ENCODE measurements at places on chromosomes 1 and 21.
A peak's percentile ranks its signal among the peaks of the same experiment; 100 is the strongest.

DNA sequence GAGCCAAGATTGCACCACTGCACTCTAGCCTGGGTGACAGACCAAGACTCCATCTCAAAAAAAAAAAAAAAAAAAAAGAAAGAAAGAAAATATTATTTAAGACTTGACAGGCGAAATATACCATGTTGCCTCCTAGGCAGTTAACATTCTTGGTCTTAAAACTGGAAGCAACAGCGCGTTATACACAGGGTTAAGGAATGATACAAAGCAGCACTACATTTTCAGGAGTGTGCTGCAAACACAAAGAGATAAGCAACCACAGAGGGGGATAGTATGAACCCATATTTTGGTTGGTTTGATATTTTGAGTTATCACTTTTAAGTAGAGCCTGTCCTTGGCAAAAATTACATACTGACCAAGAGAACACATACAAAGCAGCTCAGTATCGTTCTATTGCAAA, 25.1 kb downstream of the USP24 start:
- peak; percentile 59 for DNase-seq

- no peak for DNase-seq
Observed at GRCh38 chr1:43267818-43268425, 1.9 kb upstream of the TMEM125 start.

DNA sequence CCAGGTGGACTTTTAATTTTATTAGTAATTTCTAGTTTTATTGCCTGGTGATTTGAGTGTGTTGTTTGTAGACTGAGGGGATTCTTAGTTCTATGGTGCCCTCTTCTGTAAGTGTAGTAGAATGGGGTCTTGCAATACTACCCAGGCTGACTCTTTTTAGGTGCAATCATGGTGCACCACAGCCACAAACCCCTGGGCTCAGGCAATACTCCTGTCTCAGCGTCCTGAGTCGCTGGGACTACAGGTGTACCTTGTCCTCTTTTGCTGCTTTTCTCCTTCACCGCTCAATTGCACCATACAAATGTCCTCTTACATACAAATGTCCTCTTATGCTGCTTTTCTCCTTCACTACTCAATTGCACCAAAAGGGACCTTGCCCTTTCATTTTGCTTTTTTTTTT, 43.1 kb downstream of the SCP2 start:
- DNase-seq = peak; percentile 55

DNA sequence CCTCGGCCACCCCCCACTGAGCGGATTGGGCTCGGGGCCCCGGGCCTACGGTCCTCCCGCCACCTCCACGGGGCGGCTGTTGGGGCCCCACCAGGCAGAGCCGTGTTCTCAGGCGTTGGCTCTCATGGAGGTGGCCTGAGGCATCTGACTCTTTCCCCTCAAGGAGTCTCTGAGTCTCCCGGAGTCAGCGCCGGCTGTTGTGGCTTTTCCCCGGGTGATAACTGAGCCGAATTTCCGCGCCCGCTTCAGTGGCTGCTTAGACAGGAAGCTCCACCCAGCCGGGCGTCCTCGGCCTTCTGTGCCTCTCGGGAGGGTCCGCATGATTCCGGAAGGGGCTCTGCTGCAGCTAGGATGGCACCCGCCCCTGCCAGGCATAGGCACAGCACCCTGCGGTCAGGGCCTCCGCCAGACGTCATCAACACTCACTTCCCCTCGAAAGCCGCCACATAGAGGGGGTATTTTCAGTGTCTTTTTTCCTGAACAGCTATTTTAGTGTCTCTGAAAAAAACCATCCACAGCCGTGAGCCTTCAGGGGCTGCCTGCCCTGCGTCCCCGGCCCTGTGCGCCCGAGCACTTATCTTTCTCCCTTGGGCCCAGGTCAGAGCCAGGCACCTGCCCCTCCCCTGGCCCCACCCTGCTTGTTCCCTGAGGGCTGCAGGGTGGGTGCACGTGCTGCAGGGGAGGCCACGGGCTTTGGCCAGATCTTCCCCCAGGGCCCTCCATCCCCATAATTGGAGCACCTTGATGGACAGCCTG, 72.9 kb downstream of the SKI start:
- peak; percentile 63 for DNase-seq

GRCh38 chr1:24311741-24312140, 7.4 kb upstream of the GRHL3 start:
- DNase-seq = no peak

- no peak for DNase-seq
Observed at GRCh38 chr1:81232420-81232819, 568.3 kb upstream of the ADGRL2 start.
